BE2C (cell line): ENCODE measurements at places on chromosomes 6 and 20.

- no peak for DNase-seq
Measured at GRCh38 chr6:76840865-76841264, 622.4 kb downstream of the HTR1B start.

- no peak for DNase-seq
Measured at GRCh38 chr6:52538901-52539354, 37.9 kb downstream of the TRAM2 start.

DNA sequence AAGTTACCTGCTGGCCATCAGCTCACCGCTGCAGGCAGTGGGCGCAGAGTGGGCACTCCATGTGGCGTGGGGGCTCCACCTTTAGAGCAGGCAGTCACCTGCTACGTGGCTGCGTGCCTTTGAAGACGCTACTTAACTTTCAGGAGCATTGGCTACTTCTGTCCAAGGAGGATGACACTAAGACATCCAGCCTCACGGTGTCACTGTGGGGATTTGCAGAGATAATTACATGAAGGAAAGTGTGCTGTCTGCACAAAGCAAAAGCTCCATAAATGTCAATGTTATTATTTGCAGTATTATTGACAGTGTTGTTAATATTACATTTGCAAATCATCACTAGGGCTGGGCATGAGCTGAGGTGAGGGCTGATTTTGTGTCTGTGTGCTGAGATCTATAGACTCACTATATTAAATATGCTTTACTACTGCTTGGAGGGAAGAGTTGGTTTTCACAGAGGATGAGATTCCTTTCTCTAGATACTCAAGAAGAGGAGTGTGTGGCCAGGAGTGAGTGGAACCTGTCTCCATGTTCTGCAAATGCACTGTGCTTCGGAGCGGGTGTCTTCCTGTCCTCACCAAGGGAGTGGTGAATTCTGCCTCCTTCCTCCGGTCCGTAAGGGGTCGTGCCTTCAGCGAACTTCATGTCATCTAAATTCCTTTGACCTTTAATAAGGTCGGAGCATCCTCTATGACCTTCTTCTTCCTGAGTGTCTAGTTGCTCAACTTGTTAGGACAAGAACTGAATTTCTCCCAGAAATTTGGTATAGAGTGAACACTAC lies 165.8 kb upstream of the SYNDIG1 start:
- DNase-seq, result no peak

DNA sequence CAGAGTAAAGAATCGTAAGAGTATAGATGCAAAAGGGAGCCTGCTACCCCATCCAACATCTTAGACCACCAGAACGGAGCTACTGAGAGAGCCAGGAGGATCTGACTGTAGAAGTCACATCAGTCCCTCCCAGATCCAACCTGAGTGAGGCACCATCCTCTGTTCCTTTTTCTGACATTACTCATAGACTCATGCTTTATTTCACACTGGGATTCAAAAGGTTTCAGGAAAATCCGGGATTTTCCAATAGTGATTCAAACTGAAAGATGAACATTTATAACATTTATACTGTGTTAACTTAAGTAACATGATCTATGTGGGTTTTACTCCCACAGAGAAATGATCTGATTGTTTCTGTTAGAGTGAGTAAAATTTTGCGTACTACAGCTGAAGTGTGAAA lies 868.6 kb upstream of the GJE1 start:
- DNase-seq, result no peak

GRCh38 chr20:38209054-38209675 lies 44.1 kb upstream of the TGM2 start:
- DNase-seq, result no peak

GRCh38 chr6:108870357-108870756 lies 22.1 kb downstream of the ARMC2 start:
- DNase-seq, result no peak

DNA sequence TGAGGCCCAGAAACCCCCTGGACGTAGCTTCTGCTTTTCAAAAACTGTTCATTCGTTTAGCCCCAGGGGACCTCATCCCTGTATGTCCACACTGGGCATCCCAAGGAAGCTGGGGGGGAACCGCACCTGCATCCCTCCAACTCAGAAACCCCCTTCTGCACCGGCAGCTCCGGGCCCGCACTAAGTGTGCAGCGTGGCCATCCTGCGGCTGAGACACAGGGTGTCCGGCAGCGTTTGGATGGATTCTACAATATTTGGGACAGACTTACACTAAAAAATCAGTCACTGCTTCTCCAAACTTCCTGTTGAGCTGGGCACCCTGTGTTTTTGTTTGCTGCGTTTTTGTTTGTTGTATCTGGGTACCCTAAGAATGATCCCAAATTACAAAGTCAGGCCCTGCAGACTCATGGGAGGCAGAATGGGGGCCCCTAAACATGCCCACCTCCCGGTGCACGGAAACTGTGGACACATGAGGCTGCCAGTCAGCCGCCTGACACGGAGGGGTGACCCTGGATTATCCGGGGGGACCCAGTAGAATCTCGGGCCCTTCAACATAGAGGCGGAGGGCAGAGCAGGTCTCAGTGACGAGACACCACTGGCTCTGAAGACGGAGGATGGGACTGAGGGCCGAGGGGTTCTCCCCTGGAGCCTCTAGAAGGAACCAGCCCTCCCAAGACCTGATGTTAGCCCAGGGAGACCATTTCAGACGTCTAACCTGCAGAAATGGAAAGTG lies 88.2 kb upstream of the BHLHE23 start:
- DNase-seq, result peak; percentile 3

DNA sequence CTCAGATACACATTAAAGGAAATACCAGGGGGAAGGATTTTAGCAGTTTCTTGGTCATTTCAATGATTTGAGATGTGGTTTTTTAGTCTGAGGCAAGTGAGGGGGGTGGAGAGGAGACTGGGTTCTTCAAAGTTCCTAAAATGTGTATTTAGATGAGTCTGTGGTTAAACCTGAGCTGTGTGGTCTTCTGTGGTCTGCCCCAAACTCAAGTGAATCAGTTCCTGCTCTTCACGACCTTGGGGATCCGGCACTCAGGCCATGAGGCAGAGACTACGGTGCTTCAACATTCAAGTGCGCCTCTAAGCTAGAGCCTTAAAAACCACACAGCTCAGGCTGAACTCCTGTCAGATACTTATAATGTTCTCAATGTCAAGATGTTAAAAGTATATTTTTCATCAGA lies 406.7 kb downstream of the LMBRD1 start:
- DNase-seq, result no peak

- no peak for DNase-seq
Measured at GRCh38 chr6:54308289-54308985, at the start of gene TINAG. TINAG (plus strand) TSS chr6:54308441; CDS start chr6:54308551, 110 bp downstream.

- DNase-seq, result no peak
Measured at GRCh38 chr6:107977283-107977682, 19.3 kb upstream of the SEC63 start.

GRCh38 chr6:5086294-5086890 lies 1.3 kb downstream of the PPP1R3G start:
- DNase-seq, result no peak

GRCh38 chr6:40148882-40149573 lies 214.8 kb upstream of the MOCS1 start:
- DNase-seq, result no peak

GRCh38 chr20:48454671-48455490 lies 372.9 kb downstream of the PREX1 start:
- no peak for DNase-seq

DNA sequence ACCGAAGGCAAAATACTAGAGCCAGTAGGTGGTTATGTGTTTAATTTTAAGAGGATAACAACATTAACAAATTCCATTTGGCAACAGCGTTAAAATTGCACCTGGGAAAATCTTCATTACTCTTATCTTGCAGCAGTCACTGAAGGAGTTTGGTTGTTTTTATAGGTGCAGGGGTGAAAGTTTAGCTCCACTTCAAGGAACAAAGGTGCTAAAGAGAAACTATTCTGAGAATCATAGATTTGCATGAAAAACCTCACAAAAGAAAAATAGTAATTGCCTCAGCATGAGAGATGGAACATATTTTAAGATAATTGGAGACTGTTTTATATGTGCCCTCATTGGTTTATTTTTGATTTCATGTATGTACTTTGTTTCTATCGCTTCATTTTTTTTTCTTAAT lies 444.4 kb downstream of the UTRN start:
- DNase-seq, result no peak

DNA sequence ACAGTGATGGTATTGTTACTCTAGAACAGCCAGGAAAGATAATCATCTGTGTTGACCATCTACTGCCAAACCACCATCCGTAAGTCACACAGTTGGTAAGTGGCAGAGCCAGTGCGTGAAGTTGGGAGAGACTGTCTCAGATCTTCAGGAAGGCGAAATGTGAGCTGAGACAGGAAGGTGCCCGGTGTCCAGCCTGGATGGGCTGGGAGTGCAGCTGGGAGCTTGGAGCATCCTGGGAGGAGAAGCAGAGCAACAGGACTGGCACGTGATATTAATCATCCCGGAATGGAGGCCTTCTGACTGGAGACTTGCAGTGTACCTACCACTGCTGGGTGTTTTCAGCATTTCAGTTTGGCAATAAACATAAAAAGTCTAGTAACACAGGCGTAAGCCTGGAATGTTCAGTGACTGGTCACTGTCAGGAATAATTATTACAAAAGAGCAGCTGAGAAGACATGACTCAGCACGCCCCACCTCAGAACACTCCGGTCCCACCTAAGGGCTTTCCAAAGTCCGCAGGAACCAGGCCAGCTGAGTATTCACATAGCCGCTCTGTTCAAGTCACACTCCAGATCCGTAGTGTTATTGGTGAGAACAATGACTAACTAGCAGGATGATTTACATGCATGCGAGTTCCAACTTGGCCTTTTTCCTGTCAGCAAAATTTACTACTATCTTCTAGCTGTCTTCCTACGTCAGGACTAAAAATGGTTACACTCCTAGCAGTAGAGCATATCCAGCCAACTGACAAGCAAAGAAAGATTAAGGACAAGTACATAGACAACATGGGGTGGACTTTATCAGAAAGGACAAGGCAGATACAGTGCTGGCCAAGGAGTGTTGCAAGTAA lies 45.1 kb upstream of the PNRC1 start:
- no peak for DNase-seq

- DNase-seq, result no peak
Measured at GRCh38 chr6:52981222-52981900, 13.7 kb downstream of the GSTA4 start.

- peak; percentile 45 for DNase-seq
Measured at GRCh38 chr6:68635706-68636513, 828 bp downstream of the ADGRB3 start.

GRCh38 chr20:12171923-12172524 lies 254.3 kb downstream of the BTBD3 start:
- no peak for DNase-seq

DNA sequence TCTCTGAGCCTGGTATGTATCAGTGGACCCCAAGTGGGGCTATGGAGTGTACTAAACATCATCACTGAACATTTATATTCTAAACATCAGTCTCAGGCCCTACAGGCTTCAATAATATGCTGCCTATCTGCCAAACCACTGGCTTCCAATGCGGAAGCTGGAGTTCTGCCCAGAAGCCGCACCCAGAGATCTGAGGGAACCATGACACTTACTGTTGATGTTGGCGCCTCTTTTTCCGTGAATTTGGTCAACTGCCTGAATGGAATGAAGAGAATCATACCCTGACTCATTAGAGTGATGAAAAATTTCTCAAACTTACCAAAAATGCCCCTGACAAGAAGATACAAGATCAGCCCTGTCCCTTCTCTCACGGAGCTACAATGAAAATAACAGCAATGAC lies 66.2 kb downstream of the SLC22A23 start:
- DNase-seq, result no peak

GRCh38 chr6:6968357-6968730 lies 139.4 kb upstream of the RREB1 start:
- no peak for DNase-seq

- no peak for DNase-seq
Measured at GRCh38 chr6:5552243-5552642, 290.9 kb downstream of the FARS2 start.

GRCh38 chr6:149140910-149141290 lies 176.6 kb upstream of the TAB2 start:
- no peak for DNase-seq

DNA sequence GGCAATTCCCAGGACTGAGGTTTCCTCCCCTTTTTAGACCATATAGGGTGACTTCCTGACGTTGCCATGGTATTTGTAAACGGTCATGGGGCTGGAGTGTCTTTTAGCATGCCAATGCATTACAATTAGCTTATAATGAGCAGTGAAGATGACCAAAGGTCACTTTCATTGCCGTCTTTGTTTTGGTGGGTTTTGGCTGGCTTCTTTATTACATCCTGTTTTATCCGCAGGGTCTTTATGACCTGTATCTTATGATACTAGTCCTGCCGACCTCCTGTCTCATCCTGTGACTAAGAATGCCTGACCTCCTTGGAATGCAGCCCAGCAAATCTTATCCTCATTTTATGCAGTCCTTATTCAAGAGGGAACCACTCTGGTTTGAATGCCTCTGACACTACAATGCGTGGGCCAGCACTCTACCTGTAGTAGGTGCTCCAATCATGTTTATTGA lies 190.1 kb downstream of the KCNQ5 start:
- no peak for DNase-seq

DNA sequence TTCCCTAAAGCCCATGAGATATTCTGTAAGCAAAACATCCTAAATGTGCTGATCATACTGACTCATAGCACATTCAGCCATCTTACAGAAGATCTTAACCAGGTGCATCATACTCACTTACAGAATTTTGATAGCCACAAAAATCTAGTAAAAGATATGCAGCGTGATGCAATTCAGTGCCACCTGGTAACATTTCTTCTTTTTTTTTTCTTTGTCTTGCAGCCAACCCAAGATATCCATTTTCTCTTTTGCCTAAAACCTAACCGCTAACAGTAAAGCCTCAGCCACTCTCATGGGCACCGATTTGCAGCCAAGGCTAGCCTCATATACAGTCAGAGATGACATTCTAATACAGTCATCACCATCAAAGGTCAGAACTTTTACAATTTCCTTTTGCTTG lies 293.3 kb downstream of the HACE1 start:
- no peak for DNase-seq

- DNase-seq, result no peak
Measured at GRCh38 chr6:100347901-100348550, 116.7 kb downstream of the SIM1 start.

DNA sequence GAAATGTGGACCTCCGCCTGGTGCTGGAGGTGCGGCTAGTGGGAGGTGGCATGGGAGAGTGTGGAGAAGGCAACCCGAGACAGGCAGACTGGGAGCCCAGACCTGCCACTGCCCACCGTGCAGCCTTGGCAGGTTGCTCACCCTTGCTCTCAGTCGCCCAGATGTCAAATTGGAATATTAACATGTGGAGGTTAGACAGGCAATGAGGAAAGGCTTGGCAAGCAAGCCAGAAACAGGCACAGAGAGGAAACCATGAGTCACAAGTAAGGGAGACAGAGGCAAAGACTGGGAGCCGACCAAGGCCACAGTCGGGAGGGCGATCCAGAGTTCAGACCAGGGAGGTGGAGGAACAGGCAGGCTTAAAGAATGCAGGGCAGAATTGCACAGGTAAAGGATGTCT lies 178.2 kb downstream of the FOXC1 start:
- DNase-seq, result no peak

GRCh38 chr6:3195420-3195694 lies 32.1 kb downstream of the TUBB2B start:
- DNase-seq, result no peak

DNA sequence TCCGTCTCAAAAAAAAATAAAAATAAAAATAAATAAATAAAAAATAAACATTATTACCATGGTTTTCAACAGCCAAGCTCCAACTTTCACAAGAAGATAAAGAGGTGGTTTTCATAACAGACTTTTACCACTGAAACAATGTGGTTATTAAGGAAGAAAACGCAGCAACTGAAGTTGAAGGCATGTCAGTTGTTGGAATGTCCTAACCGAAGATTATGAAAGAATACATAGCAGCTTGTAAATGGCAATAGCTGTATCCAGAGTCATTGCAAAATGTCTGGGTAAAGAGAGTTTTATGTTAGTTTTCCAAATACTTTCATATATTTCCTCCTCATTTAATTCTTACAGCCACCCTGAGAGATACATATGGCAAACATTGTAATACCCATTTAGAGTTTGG lies 161.6 kb upstream of the MARCKS start:
- DNase-seq, result no peak
